ENCODE measurements at places on chromosomes 16 and 17.

- DNase-seq: no peak
Measured at GRCh38 chr17:17736205-17737183, 55.2 kb downstream of the RAI1 start.

GRCh38 chr17:40230670-40231069 is 11.6 kb downstream of the WIPF2 start:
- no peak for DNase-seq

- DNase-seq: peak; percentile 24
Measured at GRCh38 chr17:38358586-38359513, 7.2 kb downstream of the SOCS7 start.

DNA sequence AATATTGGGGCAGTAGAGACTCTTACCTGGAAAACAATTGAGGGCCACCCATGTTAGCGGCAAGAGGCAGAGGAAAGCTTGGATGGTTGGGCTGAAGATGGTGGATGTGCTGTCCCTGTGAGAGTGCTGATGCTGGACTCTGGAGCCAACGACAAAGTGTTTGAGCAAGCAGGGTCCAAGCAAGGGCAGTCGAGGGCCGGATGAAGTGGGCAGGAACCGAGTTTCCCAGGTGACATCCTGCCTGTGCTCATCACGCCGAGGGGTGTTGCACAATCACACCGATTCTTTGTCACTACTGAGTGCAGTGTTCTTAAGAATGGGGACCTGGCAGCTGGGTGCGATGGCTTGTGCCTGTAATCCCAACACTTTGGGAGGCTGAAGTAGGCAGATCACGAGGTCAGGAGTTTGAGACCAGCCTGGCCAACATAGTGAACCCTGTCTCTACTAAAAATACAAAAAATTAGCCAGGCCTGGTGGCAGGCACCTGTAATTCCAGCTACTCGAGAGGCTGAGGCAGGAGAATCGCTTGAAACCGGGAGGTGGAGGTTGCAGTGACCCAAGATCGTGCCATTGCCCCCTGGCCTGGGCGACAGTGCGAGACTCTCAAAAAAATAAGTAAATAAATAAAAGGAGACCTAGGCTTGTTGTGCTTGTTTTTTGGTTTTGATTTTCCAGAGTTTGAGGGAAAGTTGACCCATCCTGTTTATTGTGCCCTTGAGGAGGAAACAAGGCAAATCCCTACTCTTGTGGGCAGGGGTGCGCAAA is 6.1 kb downstream of the PYCARD start:
- DNase-seq: no peak

GRCh38 chr17:10114931-10115535 is 83.4 kb downstream of the GAS7 start:
- DNase-seq: peak; percentile 95

DNA sequence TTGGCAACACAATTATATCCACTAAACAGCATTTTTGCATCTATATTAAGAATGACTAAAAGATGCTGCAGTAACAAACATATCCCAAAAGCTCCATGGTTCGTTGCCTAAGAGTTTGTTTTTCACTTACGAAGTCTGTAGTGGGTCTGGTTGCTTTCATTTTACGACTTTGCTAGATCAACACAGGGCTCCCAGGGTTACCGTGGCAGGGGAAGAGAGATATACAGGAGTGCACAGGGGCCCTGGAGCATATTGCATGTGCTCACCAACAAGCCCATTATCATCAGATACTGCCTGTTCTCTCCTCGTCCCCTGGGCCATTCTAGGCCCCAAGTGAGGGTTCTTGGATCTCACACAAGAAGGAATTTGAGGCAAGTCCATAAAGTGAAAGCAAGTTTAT is 3.1 kb upstream of the MMP2 start:
- DNase-seq: no peak

DNA sequence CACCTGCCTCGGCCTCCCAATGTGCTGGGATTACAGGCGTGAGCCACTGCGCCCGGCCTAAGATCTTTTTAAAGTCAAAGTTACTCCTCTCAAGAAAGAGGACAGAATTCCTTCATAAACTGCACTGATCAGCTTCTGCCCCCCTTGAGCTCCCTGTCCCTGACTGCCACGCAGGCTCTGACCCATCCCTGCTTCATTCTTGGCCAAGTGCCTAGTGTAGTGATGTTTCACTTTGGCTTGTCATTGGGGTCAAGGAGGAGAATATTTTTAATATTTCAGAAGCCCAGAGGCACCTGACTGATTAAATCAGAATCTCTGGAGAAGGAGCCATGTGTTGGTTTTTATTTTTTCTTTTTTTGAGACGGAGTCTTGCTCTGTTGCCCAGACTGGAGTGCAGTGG is 9.1 kb downstream of the MRM1 start:
- no peak for DNase-seq

DNA sequence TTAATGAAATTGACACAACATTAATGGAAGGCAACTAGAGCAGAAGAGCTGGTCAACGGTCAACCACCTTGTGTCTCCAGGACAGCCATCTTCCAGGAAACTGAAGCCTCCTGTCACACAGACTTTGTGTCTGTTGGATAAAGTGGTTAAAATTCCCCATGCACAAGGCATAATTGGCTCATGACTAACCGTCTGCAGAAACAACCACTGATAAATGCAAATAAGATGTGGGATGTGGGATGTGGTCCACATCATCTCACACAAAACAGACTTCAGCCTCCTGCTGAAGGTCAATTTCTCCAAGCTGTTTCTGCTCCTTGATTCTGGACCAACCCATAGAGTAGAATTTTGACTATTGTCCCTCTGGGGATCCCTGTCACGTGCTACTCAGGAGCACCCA is 26.9 kb upstream of the XYLT1 start:
- no peak for DNase-seq

DNA sequence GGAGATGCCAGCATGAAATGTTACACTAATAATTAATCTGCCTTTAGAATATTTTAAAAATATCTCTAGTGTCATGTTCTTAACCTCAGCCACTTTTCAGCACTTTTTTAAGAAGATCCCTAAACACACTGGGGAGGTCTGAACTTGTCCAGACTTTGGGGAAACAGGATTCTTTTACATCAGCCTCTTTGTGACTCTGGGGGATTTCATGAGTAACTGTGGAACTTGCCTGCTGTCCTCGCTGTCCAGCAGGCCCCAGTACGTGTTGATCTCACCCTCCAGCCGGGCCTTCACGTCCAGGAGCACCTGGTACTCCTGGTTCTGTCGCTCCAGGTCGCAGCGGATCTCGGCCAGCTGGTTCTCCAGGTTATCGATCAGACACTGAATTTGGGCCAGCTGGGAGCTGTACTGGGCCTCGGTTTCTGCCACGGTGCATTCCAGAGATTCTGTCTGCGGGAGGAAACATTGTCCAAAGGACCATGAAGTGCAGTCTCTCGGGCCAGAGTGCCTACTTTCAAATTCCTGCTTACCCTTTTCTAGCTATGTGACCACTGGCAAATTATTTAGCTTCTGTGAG is 5.5 kb downstream of the KRT40 start:
- DNase-seq: no peak

GRCh38 chr16:53781023-53781605 is 77.2 kb downstream of the FTO start:
- DNase-seq: no peak

- DNase-seq: no peak
Measured at GRCh38 chr16:77220427-77220826, 21.2 kb downstream of the SYCE1L start.

- DNase-seq: peak; percentile 14
Measured at GRCh38 chr16:30786936-30787612, at the start of gene ZNF629. Gene ZNF629, minus strand, starts transcription at chr16:30787205. Its CDS starts 2,723 bp downstream, at chr16:30784482.

DNA sequence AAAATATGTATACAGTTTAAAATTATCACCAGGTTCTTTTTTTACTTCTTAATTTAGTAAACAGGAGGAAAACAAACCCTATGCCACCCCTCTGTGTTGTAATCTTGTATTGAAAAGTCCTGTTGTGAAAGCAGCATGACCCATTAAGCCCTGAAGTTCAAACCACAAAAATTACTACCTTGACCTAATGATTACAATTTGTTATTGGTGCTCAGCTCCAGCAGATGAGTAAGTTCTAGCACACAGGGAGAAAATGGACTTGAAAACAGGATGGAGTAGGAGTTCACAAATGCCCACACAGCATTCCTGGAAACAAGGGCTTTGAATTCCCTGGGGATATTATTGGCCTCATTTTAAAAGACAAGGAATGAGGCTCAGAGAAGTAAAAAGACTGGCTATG is 505.8 kb upstream of the ERCC4 start:
- no peak for DNase-seq

GRCh38 chr16:10067406-10067805 is 114.8 kb downstream of the GRIN2A start:
- DNase-seq: no peak

DNA sequence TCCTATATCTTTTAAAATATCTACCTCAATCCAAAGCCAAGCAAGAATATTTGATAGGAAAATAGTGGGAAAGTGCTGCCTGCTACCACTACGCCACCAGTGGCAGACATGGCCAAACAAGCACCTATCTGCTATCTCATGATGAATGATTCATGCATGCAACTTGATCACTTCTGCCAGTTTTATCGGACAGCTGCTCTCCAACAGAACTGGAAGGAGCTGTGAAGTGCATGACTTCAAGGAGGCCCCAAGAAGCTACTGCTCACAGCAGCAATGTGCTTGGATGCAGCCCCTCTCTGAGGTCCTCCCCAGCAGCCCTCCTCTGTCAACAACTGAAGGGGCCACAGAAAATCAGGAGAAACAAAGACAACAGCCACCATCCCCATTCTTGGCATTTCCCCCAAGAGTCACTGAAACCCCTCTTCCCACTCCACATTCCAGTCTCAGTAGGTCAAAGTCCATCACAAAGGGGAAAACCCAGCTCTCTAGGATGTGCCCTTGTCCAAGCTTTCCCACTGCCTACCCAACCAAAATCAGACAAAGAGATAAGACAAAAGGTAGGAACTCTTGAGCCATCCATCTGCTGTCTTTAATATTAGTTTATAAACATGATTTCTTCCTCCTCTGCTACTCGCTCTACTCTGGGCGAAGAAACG is 215.3 kb downstream of the C16orf78 start:
- no peak for DNase-seq

- DNase-seq: no peak
Measured at GRCh38 chr16:4410335-4411075, 5.9 kb downstream of the CORO7 start.

DNA sequence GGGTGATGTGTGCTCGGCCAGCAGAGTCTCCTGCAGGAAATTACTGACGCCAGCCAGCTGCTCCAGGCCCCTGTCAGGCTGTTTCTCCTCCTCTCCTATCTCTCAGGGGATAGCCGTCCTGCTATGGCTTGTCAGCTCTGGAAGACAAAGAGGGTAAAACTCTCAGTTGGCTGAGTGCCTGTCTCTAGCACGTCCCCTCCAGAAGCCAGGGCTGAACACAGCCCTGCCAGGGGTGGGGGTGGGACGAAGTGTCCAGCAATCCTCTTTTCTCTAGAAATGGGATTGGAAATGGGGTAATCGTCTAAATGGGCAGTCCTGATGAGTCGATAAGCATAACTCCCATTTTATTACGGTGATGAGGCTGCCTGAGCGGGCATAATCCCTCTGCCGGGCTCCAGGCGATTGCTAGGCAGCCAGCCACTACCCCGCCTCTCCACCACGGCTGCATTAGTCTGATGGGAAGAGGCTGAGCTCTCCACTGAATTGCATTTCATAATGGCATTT is 89.1 kb upstream of the GNAO1 start:
- no peak for DNase-seq

DNA sequence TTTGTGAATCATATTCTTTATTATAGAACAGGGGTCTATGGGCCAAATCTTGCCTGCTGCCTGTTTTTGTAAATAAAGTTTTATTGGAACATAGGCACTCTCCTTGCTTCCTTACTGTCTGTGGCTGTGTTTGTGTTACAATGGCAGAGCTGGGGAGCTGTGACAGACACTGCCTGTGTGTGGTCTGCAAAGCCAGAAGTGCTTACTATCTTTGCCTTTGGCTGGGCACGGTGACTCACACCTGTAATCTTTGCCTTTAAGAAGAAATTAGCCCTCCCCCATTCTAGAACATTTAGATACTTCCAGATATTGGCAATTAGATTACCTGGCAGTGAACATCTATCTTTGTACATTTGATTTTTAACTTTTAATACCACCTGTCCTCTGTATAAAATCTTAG is 308.3 kb downstream of the FOXL1 start:
- no peak for DNase-seq

- DNase-seq: no peak
Measured at GRCh38 chr17:75975757-75976174, 3.2 kb downstream of the ACOX1 start.

DNA sequence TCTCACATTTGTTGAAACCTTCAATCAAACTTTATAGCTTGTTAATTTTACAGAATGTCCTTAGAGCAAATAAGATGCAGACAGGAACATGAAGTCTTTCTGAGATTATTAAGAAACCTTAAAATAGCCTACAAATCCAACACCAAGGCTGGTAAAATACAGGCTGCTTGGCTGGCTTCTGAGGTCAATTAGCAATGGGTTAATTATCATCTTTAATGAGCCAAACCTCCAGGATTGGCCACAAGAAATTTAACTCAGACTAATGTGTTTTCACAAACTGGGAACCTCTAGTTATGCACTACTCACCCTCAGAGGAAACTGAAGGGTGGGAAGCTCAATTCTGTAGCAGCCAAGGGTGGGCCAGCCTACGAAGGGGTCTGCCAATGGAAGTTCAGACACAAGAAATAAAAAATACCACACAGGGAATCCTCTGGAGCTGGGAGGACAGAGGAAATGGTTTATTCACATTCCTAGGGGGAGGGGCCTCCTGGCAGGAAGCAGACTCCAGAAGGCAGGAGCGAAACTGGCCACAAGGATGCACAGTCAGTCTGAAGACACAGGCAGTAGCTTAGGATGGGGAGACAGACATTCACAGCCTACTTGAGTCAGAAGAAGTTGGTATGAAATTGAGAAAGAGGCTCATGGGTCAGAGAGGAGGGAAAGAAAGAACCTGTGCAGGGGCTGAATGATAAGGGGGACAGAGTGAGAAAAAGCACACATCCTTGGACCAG is 36.1 kb downstream of the HIC1 start:
- DNase-seq: peak; percentile 89

DNA sequence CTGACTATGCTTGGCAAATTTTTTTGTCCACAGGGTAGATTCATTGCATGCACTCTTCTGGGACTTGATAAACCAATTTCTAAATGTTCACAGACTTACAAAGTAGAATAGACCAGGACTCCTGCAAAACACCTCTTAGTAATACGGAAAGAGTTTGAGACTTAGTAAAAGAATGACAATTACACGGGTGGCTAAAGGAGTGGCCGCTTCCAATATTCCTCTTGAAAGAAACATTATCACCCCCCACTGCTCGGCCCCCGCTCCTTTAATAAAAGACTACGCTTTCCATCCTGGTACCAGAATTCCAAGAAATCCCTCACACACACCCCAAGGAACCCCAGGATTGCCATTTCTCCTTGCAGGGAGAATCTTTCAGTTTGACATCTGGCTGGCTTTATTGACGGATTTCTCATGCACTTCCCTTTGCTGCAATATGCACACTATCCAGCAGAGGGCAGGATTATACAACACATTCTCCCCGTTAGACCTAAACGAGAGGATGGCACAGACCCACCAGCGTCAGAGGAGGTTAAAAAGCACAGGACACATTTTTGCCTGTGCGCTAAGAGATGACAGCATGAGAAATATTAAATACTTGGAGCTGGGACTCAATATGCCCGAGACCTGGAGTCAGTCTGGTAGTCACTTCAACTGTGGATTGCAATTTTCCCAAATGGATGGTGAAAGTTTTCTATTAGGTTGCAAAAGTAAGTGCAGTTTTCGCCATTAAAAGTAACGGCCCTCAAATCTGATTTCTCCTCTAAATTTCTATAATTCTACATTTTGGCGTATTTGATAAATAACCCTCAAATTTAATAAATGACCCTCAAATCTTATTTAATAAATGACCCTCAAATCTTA is 46.6 kb upstream of the NUDT7 start:
- DNase-seq: peak; percentile 45

- no peak for DNase-seq
Measured at GRCh38 chr17:4560837-4561256, 470 bp upstream of the GGT6 start.

GRCh38 chr17:50308666-50309065 is 34.4 kb downstream of the TMEM92 start:
- DNase-seq: no peak

All from AG09309 (cell line).